ENCODE measurements at places on chromosomes 2 and 18.

DNA sequence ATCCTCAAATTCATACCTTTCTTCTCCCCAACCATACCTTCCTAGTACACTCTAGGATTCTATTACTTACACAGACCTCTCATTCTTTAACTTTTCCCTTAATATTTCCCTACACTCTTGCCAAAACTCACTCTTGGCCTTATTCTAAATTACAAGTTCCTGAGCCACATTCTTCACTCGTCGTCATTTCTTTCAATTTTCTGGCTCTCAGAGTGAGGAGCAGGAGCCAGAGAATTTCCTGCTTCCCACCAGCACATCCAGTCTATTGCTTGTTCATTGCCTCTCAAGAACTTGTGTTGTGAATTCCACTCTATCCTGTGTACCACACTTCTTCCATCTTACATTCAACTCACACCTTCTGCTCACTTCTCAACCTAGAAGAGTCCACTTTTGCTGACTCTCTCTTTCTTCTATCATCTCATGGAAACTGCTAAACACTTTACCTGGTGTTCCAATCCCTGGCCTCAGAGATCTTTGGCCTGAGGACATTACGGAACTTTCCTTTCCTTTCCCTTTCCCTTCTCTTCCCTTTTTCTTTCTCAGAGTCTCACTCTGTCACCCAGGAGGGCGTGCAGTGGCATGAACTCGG lies 171.6 kb downstream of the PLCL1 start:
- no peak for DNase-seq

DNA sequence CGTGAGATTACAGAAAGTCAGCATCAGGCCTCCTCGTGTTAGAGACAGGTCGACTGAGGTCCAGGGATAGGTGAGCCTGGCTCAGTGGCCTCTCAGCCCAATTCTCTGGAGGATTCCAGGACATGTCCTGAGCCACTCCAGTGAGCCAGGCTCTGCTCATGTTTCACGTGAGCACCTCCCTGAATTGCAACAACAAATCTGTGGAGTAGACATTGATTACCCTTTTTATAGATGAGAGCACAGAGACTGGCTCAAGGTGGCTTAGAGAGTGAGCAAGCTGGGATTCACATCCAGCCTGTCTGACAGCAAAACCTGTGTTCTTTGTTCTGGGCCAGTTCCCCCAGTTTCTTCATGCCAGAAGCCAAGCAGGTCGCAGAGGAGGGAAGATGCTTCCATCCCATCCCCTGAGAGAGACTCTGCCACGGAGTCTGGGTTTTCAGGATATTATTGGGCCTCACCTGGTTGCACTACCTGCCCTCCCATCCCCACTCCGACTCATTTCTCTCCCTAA lies 46.4 kb downstream of the HS1BP3 start:
- no peak for DNase-seq

GRCh38 chr18:76571689-76572088 lies 76.6 kb upstream of the ZNF516 start:
- no peak for DNase-seq

- peak; percentile 42 for DNase-seq
Observed at GRCh38 chr2:85768713-85769112, 14.9 kb downstream of the ATOH8 start.

GRCh38 chr2:145685383-145686050 lies 1165.6 kb upstream of the ZEB2 start:
- peak; percentile 55 for DNase-seq

DNA sequence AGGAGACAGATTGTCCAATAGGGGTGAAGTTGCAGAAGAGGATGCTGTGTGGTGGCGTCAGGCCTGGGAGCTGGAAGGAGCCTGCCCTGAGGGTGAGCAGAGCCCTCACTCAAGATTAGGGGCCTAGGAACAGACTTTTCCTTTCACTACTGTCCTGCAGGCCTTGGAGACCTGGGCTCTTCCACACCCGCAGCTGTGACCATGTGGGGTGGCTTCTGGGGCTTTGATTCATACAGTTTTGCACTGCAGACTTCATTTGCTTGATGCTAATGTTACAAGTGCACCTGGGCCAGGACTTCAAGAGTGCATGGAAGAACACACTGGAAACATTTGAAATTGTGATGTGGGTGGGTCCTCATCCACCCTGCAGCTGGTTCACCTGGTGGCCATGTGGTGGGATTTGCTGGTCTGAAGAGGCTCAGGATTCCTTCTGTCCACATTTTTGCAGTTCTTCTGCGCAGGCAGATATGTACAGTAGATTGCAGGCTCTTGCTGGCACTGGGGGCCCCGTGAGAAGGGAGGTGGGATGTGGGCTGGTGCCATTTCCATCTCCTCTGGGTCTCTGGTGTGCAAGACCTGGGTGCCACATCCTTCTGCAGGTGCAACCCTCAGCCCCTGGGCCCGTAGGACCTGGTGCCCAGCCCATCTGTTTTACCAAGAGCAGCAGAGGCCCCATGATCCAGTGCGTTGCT lies 9.9 kb downstream of the GLI2 start:
- no peak for DNase-seq

Data from GM23248 (cell line).